Activated T-helper 1 cell treated with anti-CD3 and anti-CD28 coated beads, Interleukin-12 subunit alpha, Interleukin-12 subunit beta, Interleukin-2, Interleukin-4 antibody, amounts not matched to agents 30 ng/mL and 10 ng/mL and 1 ng/mL, durations not matched to agents 14 hours and 24 hours and 36 hours (primary cell): ENCODE measurements at places on chromosomes 1 and 21. TPM values are rescaled to one million over a fixed set of nuclear protein-coding genes. Genes with fewer than 3 reads are reported as not detected.

DNA sequence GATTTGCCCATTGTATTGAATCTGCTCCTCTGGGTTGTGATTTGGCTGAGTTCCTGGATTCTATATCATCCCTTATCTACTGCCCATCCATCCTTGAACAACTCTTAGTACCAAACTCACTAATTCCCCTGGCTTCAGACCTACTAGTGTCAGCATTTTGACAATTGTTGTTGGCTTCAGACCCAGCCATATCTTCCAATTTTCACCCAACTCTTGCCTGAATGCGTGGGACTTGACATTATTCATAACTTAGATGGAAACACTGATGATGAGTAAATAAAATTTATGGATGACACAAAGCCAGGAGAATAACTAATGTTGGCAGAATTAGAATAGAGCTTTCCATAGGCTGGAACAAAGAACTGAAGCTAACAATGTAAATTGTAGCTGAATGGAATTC is 27.3 kb upstream of the EDEM3 start:
- no peak overlapping the region for H3K27ac ChIP-seq
- DNase-seq: no peak
- H3K4me3 ChIP-seq: no peak overlapping the region
- H3K4me1 ChIP-seq: no peaks in the 10 kb centered on the region
- H3K27me3 ChIP-seq: peaks cover 2% of the 10 kb centered on the region

- H3K36me3 ChIP-seq: peaks cover 8% of the 10 kb centered on the region
- no peaks in the 10 kb centered on the region for H3K27me3 ChIP-seq
- no peak overlapping the region for H3K4me3 ChIP-seq
- H3K27ac ChIP-seq: no peak overlapping the region
- no peaks in the 10 kb centered on the region for H3K4me1 ChIP-seq
Observed at GRCh38 chr1:50853325-50853724, 106.7 kb downstream of the FAF1 start.

DNA sequence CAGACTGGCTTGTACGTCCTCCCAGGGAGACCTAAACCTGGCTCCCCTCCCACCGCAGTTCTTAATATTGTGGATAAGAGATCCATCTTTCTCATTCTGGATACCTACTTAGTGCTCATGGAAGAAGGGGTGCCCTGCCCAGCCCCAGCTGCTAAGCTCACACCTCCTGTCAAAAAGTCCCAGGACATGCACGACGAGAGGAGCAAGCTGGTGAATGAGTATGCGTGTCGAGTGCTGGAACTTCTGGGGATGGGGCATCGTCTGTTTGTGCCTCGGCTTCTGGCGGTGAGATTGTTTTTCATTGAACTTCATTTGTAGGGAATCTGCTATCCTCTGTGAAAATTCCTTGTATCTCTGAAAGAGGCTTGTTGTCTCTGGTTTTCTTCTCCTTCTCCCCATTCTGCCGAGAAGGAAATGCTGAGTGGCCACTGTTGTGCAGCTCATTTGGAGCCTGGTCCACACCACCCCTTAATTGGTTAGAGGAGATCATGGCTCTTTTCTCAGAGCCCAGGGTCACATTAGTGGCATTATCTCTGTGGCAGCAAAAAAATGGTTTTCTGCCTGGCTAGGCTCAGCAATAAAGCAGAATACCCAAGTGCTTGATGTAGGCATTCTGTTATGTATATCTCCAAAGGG is 199.4 kb upstream of the CACYBP start:
- H3K4me3 ChIP-seq: no peak overlapping the region
- DNase-seq: peak; percentile 4
- H3K27me3 ChIP-seq: no peaks in the 10 kb centered on the region
- H3K36me3 ChIP-seq: no peaks in the 10 kb centered on the region
- H3K4me1 ChIP-seq: peaks cover 15% of the 10 kb centered on the region

DNA sequence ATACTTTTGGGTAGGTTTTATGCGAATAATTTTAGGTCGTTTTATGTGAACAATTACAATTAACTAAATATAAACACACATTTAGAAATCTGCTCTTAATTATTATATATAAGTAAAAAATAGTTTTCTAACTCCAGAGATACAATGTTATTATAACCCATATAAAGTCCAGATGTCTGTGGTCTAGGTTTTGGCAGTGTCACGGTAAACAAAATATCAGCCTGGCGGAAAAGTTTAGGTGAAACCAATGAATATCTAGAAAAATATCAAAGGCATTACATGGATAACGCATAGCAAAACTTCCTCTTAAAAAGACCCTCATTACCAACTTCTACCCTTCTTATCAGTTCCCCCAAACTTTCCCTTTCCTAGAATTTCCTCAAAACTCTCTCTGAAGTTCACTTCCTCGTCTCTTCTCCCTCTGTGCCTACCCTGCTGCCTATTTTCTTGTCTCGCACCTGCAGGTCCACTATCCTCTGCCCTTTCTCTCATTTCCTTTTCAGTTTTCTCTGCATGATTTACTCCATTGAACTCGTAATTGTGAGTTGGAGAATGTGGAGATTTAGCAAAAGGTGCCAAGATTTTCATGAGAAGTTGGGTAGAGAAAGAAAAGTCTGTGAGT is 21.8 kb downstream of the VTCN1 start:
- no peak overlapping the region for H3K4me3 ChIP-seq
- peaks cover 8% of the 10 kb centered on the region for H3K27me3 ChIP-seq
- H3K4me1 ChIP-seq: no peaks in the 10 kb centered on the region
- H3K36me3 ChIP-seq: no peaks in the 10 kb centered on the region

DNA sequence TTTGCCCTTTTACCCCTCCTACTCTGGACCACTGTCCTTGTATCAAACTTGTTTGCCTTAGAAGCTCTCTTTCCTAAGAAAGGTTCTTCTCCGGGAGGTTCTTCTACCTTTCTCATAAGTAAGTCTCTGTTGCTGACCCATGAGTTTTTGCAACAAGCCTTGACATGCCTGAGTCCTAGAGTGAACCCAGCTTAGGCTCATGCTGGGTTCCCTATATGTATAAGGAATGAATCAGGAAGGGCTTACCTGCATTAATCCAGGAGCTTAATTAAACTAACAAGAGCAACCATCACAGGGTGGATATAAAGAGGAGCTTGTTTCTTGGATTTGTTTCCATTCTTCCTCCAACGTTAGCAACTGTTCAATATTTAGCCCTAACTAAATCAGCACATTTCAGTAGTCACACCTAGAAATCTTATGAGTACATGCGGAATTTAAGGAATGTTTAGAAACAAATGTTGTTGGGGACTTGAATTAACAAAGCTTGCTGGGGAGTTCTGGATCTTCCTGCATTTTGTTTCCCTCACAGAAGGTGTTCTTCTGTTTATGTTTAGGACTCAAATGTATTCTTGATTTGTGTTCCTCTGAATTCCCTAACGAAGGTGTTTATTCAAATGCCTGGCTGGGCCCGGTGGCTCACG is 64.3 kb upstream of the RAB3GAP2 start:
- peaks cover 6% of the 10 kb centered on the region for H3K27me3 ChIP-seq
- no peak for DNase-seq
- H3K4me3 ChIP-seq: no peak overlapping the region
- H3K27ac ChIP-seq: no peak overlapping the region

DNA sequence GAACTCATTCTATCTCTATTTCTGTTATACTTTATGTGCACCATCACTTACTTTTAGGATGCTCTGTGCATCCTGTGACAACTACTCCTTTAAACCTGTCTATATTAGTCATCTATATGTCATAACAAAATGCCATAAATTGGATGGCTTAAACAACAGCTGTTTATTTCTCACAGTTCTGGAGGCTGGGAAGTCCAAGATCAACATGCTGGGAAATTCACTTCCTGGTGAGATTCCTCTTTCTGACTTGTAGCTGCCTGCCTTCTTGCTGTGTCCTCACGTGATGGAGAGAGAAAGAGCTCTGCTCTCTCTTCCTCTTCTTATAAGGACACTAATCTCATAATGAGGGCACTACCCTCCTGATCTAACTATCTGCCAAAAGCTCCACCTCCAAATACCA is 62.3 kb upstream of the RCOR3 start:
- H3K27me3 ChIP-seq: peaks cover 13% of the 10 kb centered on the region
- no peaks in the 10 kb centered on the region for H3K36me3 ChIP-seq
- H3K4me1 ChIP-seq: no peaks in the 10 kb centered on the region
- no peak overlapping the region for H3K4me3 ChIP-seq

- H3K4me3 ChIP-seq: peak overlapping the region; percentile 57
- peaks cover 34% of the 10 kb centered on the region for H3K4me1 ChIP-seq
- peaks cover 78% of the 10 kb centered on the region for H3K27me3 ChIP-seq
- H3K36me3 ChIP-seq: no peaks in the 10 kb centered on the region
- DNase-seq: no peak
Observed at GRCh38 chr1:9201401-9202239, 33.0 kb upstream of the H6PD start.

DNA sequence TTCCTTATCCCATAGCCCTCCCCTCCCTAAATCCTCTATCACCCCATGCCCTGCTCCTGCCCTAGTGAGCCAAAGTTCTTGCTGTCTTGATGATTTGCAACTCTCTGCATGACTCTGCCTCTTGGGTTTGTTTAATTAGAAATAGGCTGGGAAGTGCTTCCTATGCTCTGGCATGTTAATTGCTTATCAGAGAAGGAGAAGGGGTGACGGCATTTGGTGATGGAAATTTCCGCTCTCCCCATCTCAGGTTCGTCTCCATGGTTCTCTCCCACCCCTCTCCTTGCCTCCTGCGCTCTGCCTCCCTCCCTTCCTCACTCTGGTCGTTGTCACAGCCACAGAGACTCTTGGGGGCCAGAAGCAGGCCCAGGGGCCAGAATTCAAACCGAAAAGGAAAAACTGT is 68.9 kb downstream of the LRRN2 start:
- H3K36me3 ChIP-seq: no peaks in the 10 kb centered on the region
- no peaks in the 10 kb centered on the region for H3K4me1 ChIP-seq
- DNase-seq: no peak
- H3K27me3 ChIP-seq: peaks cover 2% of the 10 kb centered on the region
- no peak overlapping the region for H3K4me3 ChIP-seq
- H3K27ac ChIP-seq: no peak overlapping the region

- peak overlapping the region; percentile 94 for H3K4me3 ChIP-seq
- peaks cover 32% of the 10 kb centered on the region for H3K36me3 ChIP-seq
- peaks cover 59% of the 10 kb centered on the region for H3K4me1 ChIP-seq
- no peak for DNase-seq
- no peaks in the 10 kb centered on the region for H3K27me3 ChIP-seq
Observed at GRCh38 chr1:19210772-19211549, 895 bp upstream of the UBR4 start.

DNA sequence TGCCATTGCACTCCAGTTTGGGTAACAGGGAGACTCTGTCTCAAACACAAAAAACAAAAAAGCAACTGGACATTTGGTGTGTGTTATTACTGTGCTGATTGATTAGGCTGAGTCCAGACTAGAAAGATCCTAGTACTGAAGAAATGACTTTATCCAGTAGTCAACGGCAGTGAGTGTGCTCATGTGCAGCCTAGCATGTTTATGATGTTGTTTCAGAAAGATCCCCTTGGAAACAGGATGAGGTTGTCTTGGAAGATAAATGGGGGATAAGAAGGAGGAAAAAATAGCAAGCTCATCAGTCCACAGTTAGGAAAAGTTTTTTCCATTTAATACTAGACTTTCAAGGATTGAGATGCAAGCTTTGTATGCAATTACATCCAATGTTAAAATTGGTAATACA is 14.3 kb downstream of the RUSC1 start:
- H3K4me3 ChIP-seq: no peak overlapping the region
- no peaks in the 10 kb centered on the region for H3K4me1 ChIP-seq
- H3K27ac ChIP-seq: no peak overlapping the region
- peaks cover 46% of the 10 kb centered on the region for H3K36me3 ChIP-seq
- no peaks in the 10 kb centered on the region for H3K27me3 ChIP-seq

DNA sequence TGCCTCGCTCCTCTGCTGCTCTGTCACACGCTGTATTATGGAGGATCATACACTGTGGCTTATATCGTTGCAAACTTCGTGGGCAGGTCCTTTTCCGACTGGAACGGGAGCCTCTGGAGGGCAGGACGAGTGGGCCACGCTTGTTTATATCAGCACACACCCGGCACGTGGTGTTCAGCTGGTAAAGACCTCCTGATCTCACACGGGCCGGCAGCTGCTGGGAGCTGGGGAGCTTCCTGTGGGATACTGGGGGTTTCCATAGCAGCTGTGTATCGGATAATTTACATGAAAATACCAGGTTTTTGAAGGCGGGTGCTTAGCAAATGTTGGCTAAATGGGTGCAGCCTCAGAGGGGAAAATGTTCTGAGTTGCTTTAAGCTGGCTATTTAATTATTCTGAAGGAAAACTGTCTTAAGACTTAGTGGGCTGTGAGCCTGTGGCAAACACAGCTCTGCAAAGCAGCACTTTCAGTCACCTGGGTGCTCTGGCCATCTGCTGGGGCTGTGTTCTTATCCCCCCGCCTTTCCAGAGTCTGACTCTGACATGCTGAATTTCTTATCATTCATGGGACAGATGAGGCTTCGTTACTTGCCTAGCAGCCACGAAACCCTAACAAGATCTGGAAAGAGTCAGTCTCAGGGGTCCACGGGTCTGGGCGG is 103.6 kb upstream of the GCLM start:
- H3K4me1 ChIP-seq: peaks cover 24% of the 10 kb centered on the region
- no peak overlapping the region for H3K4me3 ChIP-seq
- DNase-seq: no peak
- H3K27ac ChIP-seq: no peak overlapping the region
- H3K27me3 ChIP-seq: peaks cover 6% of the 10 kb centered on the region

GRCh38 chr1:198560161-198560560 is 19.7 kb upstream of the ATP6V1G3 start:
- H3K4me3 ChIP-seq: no peak overlapping the region
- H3K27ac ChIP-seq: no peak overlapping the region
- H3K36me3 ChIP-seq: no peaks in the 10 kb centered on the region
- H3K27me3 ChIP-seq: no peaks in the 10 kb centered on the region
- no peak for DNase-seq

GRCh38 chr1:226149806-226150205 is 36.7 kb downstream of the ACBD3 start:
- H3K27ac ChIP-seq: no peak overlapping the region
- H3K4me1 ChIP-seq: peaks cover 4% of the 10 kb centered on the region
- H3K36me3 ChIP-seq: peaks cover 37% of the 10 kb centered on the region
- no peak overlapping the region for H3K4me3 ChIP-seq

DNA sequence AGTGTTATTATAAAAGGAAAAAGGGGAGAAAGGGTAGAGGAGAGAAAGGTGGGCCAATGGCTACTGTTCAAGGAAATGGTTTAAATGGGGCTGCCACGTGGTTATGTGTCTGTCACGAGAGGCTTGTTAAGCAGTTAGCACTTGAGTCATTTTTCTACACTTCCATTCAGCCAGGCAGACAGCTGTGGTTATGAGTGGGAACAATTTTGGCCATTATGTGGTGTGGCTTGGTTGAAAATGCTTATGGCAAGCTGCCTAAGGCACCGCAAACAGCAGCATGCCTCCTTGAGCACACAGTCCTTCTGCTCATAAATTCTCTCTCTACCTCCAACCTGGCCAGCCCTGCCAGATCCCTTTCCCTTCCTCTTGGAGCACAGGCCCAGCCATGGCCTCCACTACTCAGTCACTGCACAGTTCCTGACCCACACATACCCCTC is 3.2 kb upstream of the SRM start:
- no peaks in the 10 kb centered on the region for H3K27me3 ChIP-seq
- peak overlapping the region; percentile 81 for H3K27ac ChIP-seq
- peak overlapping the region; percentile 63 for H3K4me3 ChIP-seq
- H3K4me1 ChIP-seq: peaks cover 30% of the 10 kb centered on the region
- peak; percentile 36 for DNase-seq

The RGS8 gene
- not detected in 2 replicates for total RNA-seq

The ZFP69B gene
- 5.1 and 5.8 TPM in 2 replicates for total RNA-seq

The IQGAP3 gene
- total RNA-seq: 10.3 and 11.2 TPM in 2 replicates

The GABRD gene
- 0.26 TPM in 1 of 2 replicates, not detected in the other for total RNA-seq

The RGS18 gene
- not detected in 2 replicates for total RNA-seq

The TRNP1 gene
- total RNA-seq: 2.0 TPM in 2 replicates

The MX2 gene
- total RNA-seq: 8.2 and 9.4 TPM in 2 replicates
